NCI-H1436 treated with DMSO at 0.1 percent for 48 hours (cell line): ENCODE measurements at places on chromosomes 11 and 22.

GRCh38 chr11:69529001-69529400, 47.5 kb downstream of the LINC01488 start:
- no peak for DNase-seq

DNA sequence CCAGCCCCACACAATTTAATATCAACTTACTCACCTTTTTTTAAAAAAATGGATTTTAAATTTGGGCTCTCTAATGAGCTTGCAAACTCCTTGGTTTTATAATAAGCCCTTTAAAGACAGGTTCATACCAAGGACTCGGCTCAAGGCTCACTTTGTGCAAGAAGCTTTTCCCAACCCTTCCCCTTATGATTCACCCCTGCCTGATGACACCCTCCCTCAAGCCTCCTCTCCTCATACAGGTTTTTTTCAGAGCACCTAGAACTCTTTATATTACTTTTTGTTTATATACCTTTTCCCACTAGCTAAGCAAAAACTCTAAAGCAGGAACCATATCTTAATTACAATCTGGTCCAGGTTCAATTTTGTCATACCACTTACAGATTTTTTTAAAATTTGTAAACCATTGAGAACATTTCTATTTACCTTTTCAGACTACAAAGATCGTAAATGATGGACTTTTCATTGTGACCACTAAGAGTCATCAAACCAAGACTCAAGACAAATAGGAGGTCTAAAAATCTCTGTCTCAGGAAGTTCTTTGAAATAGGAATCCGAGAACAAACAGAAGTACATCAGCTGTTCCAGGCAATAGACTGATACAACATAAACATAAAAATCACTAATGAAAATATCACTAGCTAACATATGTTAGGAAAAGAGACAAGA, 13.1 kb upstream of the EXPH5 start:
- DNase-seq: no peak

DNA sequence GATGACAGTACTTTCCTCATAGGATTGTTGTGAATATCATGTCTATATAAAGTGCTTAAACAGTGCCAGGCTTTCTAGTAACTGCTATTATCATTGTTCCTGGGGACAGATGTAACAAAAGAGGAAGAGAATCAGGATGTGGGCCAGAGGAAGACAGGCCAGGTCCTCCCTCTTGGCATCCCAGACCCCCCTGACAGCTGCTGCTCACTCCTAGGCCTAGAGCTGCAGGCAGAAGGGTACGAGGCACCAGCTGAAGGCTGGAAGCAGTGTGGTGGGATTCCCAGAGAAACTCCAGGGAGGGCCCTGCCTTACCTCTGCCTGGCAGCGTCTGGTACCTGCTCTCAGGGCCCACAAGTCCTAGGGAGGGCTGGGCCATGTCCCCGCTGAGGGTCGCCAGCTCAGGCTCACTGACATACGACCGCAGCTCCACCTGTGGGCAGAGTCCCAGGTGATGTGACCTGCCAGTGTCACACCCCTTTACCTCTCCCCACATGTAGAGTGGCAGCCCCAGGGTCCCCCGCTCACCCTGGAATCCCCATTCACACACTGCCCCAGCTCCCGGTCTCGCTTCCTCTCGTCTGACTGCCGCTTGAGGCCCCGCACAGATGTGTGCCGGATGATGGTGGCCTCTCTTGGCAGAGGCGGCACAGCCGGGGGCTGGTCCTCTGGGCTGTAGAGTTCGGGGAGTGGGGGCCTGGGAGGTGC, 52.2 kb downstream of the C11orf58 start:
- DNase-seq: no peak

GRCh38 chr11:94794287-94795168, 26.4 kb downstream of the AMOTL1 start:
- DNase-seq: no peak

DNA sequence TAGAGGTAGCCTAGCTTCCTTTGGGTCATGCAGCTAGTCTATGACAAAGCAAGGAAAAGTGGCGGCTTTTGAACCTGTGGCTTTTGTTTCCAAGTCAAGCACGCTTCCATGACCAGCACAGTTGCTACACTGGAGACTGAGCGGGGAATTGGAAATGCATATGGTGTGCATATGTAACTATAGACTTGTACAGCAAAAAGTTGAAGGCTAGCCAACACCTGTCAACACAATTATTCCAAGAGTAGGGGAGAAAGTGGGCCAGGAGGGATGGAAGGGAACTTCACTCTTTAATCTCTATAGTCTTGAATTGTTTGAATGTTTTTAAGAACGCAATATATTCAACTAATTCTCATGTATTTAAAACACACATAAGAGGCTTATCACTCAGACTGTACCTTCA, 218.5 kb upstream of the CADM1 start:
- no peak for DNase-seq

GRCh38 chr11:42762348-42762747, 549.4 kb upstream of the API5 start:
- DNase-seq: no peak

- no peak for DNase-seq
These were observed 126.3 kb downstream of the RRAS2 start for GRCh38 chr11:14232652-14233051.

DNA sequence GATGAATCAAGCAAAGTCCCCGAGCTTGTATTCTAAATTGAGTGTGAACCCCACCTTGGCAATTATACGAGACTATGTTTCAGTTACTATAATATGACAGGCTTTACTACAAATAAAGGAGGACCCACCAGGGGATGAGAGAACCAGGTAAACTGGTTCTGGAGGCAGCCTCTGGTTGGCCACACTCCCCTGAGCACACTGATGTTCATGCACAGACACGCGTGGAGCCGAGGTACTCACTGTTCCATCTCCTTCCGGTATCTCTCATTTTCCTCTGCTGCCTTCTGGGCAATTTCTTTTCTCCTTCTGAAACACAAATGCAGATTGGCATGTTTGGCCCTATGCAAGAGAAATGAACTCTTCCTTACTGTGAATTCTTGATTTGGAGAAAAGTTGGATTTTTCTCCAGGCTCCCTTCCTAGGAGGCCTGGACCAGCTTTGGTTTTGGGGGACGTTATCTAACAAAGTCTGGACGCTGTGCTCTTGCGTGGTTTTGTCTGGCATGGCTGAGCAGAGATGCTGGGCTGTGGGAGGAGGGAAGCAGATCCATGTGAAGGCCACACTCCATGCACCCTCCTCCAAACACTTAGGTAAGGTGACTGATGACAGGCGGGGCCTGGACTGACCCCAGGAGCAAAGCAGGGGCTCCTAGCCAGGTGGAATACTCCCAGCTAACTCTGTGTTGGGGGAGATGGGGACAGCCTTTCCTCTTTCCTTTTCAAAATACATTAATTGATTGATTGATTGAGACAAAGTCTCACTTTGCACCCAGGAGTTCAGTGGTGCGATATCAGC, 22.9 kb downstream of the USH1C start:
- DNase-seq: no peak

- no peak for DNase-seq
These were observed 23.6 kb upstream of the TMA7B start for GRCh38 chr22:39936523-39937145.

- no peak for DNase-seq
These were observed 66.9 kb downstream of the GAB2 start for GRCh38 chr11:78350646-78351165.

DNA sequence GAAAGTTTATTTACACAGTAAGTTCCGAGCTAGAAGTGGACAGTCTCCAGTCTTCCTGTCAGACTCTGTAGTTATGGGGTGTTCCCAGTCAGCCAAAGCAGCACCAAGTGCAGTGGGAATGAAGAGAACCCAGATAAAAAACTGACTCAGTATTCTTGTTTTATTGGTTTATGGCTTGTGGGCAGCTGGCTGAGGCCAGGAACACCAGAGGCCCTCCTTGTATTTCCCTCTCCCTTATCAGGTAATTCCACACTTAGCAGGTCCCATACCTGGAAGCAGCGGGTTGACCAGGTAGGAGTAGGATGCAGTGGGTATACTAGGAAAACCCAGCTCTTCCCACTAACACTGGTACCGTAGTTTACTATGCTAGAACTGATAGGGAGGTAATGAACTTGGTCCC, 3.5 kb upstream of the BACE1-AS start:
- DNase-seq: no peak

GRCh38 chr11:24253237-24253760, 243.6 kb upstream of the LUZP2 start:
- DNase-seq: no peak

- DNase-seq: peak; percentile 9
These were observed 79.1 kb downstream of the GUCY1A2 start for GRCh38 chr11:106939157-106939556.

DNA sequence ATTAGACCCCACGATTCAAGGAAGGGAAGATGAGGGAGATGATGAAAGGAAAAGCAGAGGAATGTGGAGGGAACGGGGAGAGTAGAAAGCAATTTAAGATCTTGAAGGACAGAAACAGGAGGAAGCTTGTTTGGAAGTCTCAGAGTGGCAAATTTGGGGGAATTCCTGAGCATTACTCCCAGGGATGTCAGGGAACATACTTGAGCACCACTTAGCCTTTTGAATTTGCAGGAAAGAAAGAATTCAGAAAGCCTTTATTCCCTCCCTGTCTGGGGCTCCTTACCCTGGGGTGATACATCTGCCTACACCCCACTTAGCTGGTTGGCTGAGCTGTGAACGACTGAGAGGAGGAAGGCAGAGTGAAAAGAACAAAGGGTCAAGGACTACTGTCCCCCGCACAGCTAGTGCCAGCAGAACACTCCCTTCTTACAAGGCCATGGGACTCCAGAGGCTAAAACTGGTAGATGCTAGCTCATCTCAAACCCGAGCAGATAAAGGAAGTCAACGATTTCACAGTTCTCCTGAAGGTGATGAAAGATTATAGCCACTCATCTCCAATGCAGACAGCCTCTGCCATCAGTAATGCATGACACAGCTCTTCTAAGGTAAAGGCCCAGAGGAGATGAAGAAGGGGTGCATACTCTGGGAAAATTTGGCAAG, 84.0 kb upstream of the AKIP1 start:
- DNase-seq: no peak

GRCh38 chr11:36818410-36818809, 220.4 kb upstream of the RAG2 start:
- no peak for DNase-seq

GRCh38 chr22:42419243-42419881, 12.8 kb downstream of the NFAM1 start:
- DNase-seq: no peak

DNA sequence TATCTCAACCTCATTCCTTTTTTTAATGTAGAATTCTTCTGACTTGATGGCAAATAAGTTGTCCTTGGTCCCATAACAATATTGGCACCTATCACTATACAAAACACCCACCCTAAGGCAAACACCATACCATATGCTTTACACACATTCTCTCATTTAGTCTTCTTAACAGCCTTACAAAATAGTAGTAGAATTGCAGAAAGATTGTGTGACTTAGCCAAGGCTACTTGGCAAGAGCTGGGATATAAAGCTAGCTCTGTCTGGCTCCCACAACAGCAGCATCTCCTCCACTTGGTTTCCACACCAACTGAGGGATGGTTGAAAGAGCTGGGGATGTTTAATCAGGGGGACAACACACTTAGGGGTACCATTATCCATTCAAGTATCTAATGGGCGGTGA, 9.8 kb upstream of the ZDHHC13 start:
- DNase-seq: no peak

DNA sequence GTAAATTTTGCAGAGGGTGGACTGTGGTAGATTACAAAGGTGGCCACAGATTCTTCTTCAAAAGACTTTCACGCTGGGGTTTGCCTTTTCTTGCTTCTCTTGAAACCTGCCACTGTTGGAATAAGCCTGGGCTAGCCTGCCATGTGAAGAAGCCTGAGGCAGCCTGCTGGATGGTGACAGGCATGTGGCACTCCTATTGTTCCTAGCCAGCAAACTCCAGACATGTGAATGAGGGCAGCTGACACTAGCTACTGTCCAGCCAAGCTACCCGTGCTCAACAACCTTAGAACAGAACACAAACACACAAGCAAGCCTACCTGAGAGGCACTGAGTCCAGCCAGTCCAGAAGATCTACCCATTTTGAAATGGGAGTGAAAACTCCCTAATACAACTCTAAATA, 322.7 kb upstream of the LARGE1 start:
- DNase-seq: no peak

DNA sequence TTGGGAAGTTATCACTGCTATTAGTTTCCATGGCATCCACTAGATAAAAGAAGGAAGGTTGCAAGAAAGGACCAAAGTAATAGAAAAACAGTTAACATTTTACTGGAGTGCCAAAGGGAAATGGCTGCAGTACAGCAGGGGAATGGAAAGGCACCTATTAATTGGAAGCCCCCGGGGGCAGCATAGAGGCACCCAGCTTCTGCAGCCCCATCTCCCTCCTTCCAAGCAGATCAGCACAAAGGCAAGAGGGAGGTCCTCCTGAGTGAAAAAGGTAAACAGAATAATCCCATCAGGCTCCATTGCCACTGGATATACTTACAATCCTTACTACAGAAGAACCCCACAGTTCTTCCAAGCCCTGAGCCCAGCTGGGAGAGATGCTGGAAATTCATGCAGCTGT, 887.1 kb downstream of the DLG2 start:
- DNase-seq: no peak

GRCh38 chr22:32416556-32417085, 4.6 kb upstream of the RTCB start:
- DNase-seq: no peak

- no peak for DNase-seq
These were observed 63.4 kb downstream of the TSPAN18 start for GRCh38 chr11:44790211-44790610.

DNA sequence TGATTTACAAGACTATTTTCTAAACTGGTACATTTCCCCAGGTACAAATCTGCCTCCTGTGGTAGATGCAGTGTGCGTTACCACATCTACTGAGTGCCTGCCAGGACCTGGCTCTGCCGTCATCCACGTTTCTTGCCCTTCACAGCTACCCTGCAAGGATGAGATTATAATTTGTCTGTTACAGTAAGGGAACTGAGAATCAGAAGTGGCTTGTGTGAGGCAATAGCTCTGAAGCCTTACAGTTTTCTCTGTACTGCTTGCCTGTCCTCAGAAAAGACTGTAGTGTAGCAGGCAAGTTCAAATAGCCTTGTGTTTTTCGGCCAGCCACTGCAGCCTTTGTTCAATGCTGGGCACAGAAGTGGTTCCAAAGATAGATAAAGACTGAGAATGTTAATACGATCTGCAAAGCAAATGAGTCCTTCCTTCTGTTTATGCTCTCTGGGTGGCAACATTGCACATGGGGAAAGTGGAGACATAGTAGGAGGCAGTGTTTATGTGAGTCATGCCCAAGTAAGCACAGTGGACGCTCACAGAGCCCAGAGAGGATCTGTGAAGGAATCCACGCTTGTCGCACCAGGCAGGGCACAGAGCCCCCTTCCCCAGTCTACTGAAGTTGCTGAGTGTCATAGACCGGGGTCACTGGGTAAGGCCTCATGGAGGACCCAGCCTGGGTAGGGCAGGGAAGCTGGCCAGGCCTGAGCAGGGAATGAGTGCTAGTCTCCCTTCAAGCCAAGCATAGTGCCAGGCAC, 49.1 kb downstream of the MICAL2 start:
- no peak for DNase-seq

DNA sequence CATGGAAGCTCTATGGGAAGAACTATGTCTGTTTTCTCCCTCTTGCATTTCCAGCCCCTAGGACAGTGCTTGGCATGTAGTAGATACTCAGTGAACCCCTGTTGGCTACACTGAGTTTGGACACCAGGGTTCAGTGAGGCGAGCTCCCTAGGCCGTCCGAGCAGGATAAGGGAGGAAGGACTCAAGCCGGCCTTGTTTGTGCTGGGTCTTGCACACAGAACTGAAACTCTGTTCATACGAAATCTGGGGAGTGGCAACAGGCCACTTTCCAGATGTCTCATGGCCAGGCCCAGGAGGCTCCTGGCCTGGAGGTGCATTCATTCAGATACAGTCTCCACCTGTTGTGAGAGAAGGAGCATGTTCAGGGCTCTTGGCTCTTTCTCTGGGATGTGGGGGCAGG, 23.6 kb upstream of the LMO1 start:
- no peak for DNase-seq
